ENCODE measurements at places on chromosomes 16 and 17.

DNA sequence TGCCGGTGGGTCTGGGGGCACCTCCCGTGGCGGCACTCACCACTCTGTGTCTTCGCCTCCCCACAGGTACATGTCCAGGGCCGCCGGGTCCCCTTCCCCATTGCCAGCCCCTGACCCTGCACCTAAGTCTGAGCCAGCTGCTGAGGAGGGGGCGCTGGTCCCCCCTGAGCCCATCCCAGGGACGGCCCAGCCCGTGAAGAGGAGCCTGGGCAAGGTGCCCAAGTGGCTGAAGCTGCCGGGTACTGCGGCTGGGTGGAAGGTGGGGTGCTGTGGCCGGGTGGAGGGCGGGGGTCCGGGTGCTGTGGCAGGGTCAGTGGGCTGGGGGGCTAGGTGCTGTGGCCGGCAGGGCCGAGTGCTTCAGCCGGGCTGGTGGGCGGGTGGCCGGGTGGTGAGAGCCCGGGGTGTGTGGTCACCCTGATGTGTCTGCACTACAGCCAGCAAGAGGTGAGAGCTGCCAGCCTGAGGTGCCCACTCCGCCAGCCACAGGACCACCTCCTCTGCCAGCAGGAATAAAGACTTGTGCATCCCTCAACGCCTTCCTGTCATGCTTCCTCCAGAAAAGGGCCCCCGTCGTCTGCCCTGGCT is 5.7 kb downstream of the CENPX start:
- no peak for DNase-seq

DNA sequence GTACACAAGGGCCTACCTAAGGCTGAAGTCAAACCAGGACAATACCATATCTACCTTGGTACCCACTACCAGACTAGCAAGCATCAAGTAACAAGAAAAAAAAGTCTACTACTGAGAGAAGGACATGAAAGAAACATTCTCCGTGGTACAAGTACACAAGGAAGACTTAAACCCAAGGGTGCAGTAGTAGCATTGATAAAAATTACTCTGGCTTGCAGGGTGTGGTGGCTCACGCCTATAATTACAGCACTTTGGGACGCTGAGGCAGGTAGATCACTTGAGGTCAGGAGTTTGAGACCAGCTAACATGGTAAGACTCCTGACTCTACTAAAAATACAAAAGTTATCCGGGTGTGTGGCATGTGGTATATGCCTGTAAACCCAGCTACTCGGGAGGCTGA is 386.5 kb upstream of the PMFBP1 start:
- DNase-seq: no peak

DNA sequence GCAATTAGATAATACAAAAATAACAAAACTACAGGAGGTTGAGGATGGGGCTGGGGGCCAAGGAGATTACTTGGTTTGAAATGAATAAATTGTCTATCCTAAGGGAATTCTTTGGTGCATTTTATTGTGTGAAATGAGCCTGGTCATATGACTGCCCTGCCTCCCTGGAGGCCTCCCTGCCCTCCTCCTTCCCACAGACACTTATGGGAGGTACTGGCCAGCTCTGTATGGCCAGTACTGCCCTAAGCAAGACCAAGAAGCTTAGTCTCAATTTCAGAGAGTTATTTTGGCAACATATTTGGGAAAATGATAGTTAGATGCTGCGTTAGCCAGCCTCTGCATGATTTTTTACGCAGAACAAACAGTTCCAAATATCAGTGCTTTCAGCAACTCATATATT is 511.9 kb downstream of the WWOX start:
- no peak for DNase-seq

- DNase-seq: no peak
These were observed 7.4 kb downstream of the MYO1D start for GRCh38 chr17:32869345-32870026.

GRCh38 chr17:19421926-19422325 is 10.9 kb downstream of the RNF112 start:
- no peak for DNase-seq

DNA sequence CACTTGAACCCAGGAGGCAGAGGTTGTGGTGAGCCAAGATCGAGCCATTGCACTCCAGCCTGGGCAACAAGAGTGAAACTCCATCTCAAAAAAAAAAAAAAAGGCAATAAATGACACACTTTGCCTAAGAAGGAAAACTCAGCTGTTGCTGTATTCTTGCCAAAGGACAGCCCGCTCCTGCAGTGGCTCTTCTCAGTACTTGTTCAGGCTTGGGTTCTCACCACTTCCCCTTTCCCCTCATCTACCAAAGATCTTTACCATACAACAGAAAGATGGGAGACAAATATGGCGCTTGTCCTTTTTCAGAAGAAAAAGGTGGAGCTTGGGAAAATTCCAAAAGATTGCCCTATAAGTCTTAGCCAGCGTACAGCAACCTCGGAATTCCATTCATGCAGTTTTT is 58.5 kb downstream of the MYH13 start:
- no peak for DNase-seq

- DNase-seq: no peak
These were observed 351.9 kb downstream of the SEC14L1 start for GRCh38 chr17:77492446-77493237.

DNA sequence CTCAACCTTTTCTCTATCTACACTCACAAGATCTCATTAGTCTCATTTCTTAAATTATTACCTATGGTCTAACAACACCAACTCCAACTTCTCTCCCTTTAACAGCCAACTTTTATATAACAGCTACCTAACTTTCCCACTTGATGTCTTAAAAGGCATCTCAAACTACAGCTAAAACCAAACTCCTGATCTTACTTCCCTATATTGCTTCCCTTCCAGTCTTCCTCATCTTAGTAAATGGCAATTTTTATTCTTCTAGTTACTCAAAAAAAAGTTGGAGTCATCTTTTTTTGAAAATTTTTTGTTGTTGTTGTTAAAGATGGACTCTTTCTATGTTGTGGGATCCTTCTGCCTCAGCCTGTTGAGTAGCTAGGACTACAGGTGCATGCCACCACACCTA is 15.3 kb downstream of the SRR start:
- DNase-seq: no peak

GRCh38 chr17:4895657-4896331 is 3.5 kb upstream of the C17orf107 start:
- no peak for DNase-seq

GRCh38 chr16:14502932-14503741 is 126.9 kb downstream of the PARN start:
- DNase-seq: no peak

- no peak for DNase-seq
These were observed 14.0 kb downstream of the ADGRG1 start for GRCh38 chr16:57642160-57643135.

GRCh38 chr16:81836279-81837054 is 57.4 kb downstream of the PLCG2 start:
- no peak for DNase-seq

DNA sequence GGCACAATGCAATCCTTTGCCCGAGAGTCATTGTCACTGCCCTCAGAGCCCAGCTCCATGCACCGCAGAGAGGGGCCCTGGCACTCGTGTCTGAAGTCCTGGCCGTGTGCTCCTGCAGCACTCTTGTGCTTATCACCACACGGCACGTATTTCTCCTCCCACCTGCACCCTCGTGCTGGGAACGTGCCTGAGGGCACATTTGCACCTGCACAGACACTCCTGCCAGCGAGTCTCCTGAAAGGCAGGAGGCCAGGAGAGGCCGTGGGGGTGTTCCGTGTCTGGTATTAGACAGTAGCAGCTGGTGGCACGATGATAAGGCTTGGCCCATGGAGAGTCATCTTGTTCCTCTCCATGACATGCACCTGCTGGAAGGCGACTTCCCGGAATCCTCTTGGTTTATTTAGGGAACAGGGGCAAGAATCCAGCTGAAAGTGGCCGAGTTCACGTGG is 3.4 kb upstream of the ACSF3 start:
- DNase-seq: no peak

GRCh38 chr17:9241371-9241712 is 220.0 kb downstream of the NTN1 start:
- no peak for DNase-seq

DNA sequence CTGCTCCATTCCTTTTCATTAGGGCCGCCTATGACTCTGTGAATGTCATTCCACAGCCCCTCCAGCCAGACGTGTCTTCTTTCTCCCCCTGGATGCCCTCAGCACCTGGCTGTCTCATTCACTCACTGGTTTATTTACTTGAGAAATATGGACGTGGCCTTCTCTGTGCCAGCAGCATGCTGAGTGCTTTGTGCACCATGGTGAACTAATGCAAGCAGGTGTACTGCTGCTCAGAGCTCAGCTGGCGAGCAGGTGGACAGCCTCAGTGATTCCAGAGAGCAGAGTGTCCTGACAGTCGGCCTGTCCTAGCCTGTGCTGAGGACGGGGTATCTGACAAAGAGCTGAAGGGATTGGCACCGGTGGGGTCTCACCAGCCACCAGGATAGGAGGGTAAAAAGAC is 96.7 kb downstream of the GNAO1 start:
- no peak for DNase-seq

DNA sequence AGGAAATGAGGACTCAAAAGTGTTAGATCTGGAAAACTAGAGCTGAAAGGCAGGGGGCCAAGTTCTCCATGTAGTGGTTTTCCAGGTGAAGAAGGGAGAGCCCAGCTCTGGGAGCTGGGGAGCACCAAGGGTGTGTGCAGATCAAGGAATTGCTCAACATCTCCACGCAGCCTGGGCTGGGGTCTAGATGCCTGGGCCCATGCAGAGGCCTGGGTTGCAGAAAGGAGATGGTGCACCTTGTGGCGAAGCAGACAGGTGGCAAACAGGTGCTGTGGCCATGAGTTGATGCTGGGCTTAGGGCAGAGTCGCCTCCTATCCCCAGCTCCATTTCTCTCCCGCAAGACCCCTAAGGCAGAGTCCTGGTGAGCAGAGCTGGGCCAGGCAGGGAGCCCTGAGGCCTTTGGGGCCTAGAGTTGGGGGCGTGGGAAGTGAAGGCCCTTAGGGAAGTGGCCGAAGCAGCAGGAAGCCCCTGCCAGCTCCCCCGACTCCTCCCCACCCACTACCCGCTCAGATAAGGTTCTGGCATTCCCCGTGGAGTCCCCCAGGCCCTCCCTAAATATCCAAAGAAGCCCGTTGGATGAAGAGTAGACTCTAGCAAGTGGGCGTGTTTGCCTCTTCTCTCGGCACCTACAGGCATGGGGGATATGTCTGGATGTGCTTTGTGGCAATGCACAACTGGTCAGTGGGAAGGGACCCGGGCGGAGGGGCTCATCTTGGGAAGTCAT is 777 bp downstream of the FOXN1 start:
- no peak for DNase-seq

DNA sequence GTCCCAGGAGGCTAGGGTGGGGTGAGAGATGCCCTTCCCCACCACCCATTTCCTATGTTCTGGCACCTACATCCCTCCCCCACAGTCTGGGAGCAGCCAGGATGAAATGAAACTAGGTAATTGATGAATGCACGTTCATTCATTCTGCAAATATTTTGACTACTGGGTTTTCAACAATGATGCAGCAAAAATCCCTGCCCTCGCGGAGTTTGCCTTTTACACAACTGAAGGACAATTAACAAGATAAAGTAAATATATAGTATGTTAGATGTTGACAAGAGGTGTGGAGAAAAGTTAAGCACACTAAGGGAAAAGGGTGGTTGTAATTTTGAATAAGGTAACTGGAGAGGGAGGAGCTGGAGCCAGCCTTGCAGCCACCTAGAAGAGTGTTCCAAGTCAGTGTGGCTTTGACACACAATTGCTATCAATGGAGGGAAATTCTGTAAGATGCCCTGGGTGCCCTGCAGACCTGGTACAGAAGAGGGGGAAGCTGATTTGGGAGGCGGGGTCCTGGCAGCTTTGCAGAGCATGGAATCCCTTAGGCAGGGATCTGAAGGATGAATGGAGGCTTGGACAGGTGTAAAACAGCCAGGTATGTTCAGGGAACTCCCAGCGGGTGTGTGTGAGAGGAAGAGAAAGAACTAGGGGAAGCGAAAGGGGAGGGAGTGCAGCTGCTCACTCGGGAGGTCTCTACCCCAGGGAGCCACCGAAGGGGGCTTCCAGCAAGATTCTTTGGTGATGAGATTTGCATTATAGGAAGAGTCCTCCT is 2.5 kb downstream of the TMEM92 start:
- DNase-seq: no peak

DNA sequence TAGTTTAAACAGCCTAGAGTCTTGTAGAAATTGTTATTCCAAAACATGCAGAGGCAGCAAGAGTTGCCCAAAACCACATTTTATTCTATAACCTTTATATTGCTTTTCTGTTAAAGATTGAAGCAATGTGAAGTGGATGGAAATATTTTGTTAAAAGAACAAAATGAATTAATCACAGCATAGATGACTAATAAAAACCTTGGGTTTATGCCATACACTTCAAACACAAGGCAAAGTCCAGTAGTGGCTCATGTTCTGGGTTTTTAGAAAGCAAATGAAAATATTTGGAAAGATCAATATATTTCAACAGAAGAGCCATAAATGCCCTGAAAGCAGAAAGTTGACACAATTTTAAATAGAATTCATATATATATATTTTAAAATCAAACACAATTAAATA is 36.7 kb upstream of the ULK2 start:
- no peak for DNase-seq

DNA sequence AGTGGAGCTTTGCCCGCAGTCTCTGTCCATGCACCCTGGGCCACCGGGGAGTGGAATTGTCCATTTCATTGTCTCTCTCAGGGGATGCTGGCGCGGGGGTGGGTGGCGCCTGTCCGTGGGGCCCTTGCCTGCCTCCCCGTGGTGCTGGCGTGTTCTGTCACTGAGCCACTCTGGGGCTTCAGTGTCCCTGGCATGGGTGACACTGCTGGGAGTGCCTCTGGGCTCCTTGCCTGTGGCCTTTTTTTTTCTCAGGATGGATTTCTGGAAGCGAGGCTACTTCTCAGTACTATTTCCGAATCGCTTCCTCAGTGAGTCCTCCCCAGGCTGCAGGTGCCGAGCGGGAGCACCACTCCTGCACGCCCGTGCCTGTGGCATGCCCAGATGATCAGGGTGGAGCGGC is 55.0 kb downstream of the PDPK1 start:
- DNase-seq: no peak

- no peak for DNase-seq
These were observed 31.6 kb downstream of the VWA3A start for GRCh38 chr16:22123759-22124490.

DNA sequence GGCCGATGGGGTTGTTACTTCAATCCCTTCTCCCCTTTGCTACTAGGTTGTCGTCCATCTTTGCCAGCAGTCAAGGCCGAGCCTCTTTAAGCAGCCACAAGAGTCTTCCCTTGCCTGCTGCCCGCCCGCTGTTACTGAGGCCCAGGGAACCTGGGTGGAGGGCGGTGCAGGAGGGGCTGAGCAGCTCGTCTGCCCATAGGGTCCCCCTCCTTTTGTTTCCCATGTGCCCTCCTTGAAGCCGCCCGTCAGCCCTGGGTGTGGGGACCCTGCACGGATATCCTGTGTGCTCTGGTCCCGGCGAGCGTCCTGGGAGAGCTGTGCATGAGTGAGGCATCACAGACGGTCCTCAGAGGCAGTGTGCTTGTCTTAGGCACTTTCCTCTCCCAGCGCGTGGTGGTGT is 37.9 kb upstream of the CAPN15 start:
- no peak for DNase-seq

GRCh38 chr17:50212121-50212843 is 10.9 kb upstream of the COL1A1 start:
- no peak for DNase-seq

DNA sequence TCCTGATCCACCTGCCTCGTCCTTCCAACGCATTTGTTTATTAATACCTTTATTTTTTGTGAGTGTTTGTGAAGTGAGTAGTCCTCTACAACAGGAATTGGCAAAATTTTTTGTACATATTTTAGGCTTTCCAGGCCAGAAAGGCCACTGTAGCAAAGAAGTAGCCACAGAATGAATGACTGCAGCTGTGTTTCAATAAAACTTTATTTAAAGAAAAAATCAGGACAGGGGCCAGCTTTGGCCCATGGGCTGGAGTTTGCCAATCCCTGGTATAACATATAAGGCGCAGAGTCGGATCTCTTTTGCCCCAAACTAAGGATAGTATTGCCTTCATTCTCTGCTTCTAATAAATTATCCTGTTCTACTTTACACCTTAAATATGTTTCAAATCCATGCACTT is 198.0 kb upstream of the COX10 start:
- no peak for DNase-seq
